ENCODE measurements at places on chromosomes 13 and 19.

- no peak for DNase-seq
Measured at GRCh38 chr13:57653229-57653989, 21.9 kb downstream of the PCDH17 start.

DNA sequence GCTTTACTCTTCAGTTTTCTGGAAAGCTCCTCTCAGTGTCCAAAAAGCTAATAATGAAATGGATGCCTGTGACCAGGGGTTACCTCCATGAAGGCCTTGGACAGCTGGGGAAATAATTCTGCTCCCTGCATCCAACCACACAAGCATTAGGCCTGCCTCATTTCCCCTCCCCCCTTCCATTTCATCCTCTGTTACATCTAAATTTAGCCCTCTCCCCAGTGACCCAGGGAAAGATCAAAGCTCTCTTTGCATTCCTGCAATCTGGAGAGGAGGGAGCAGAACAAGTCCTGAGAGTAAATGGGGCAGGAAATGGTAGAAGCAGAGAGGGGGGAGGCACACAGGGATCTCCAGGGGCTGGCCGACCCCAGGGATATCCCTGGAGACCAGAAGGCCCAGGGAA is 452.7 kb downstream of the TSHZ3 start:
- DNase-seq, result no peak

- DNase-seq, result no peak
Measured at GRCh38 chr19:1412995-1413800, 5.8 kb downstream of the DAZAP1 start.

- no peak for DNase-seq
Measured at GRCh38 chr13:93472814-93473296, 246.2 kb downstream of the GPC6 start.

DNA sequence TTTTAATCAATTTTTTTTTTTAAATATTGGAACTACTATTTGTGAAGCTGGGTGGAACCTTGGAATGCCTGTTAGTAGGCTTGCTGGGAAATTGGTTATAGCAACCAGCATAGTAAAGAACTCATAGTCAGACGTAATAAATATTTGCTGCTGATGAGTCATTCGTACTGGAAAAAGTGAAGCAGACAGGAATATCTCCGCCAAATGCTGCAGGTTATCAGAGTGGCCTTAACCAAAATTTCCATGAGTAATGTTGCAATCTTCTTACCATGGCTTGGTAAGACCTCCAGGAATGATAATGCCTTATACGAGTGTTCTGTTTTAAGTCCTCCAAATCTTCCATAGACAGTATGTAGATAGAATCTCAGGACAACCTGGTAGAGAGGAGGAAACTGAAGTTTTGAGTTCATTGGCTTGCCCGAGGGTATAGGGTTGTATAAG is 34.2 kb downstream of the MBNL2 start:
- DNase-seq, result no peak

DNA sequence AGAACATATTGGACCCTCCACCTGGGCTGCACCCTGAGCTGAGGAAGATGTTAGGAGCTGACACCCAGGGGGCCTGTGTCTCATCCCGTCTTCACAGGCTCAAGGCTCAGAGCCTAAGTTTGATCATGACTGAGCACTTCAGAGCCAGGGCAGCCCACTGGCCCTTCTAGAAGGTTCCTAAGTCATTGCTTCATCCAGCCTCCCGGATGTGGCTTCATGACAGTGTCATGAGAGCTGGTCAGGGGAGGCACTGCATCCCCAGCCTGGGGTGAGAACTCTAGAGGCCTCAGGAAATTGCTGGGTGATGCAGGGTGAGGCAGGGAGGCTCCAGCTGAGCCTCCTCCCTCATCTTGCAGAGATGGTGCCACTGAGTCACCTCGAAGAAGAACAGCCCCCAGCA is 24.9 kb upstream of the PIK3R2 start:
- no peak for DNase-seq

DNA sequence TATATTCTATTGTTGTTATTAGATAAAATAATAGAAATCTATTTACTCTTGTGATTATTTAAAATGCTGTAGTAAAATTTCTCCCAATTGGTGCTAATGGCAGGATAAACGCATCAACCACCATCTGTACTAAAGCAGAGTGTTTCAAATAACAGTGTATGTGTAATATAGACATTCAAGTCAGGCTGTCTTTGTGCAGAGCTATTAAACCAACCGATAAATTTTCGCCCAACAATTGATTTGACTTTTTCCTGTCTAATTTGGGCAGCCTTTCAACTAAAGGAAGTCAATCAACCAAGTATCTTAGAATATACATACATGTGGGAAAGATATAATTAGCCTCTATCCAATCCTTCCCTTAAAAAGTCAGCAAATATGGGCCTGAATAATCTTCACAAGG is 5.8 kb downstream of the AMER2 start:
- no peak for DNase-seq

GRCh38 chr19:18419699-18420460 is 682 bp downstream of the SSBP4 start:
- DNase-seq, result no peak

DNA sequence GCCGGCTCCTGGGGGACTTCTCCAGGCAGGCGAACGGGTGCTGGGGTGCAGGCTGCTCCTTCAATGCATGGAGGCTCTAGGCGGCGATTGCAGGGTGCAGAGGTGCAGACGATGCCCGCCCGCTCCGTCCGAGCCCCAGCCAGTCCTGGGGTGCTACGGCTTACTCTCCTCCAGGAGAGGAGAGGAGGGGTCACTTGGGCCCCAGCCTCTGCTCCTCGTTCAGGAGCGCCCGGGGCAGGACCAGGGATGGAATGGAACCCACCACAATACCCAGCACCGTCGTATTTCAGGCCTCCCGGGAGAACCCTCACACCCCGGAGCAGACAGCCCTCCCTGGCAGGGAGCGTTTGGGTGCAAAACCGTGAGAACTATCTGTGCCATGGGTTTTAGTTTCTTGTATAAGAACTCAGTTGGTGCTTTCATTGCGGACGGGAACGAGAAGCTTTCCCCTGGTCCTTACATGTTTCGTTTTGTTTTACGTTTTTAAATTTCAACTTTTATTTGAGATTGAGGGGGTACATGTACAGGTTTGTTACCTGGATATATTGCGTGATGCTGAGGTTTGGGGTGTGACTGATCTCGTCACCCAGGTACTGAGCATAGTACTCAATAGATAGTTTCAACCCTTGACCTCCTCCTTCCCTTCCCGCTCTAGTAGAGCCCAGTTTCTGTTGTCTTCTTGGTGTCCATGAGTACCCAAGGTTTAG is 46.8 kb downstream of the ARHGEF18 start:
- DNase-seq, result no peak

DNA sequence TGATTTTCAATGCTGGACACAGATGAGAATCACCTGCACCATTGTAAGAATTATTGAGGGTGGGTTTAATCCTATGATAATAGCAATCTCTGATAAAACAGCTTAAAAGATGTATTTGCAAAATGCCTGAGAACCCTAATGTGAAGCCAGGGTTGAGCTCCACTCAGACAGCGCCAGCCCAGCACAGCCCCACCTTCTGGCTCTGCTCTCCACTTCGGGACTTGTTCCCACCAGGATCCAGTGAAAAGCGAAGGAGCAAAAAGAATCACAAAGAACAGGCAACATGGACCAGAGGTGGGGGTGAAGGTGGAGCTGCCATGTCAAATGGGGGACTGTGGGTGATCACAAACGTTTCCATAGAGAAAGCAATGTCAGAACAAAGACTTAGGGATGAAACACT is 18.6 kb upstream of the ZNF816 start:
- no peak for DNase-seq

Measured in cortex of kidney (tissue), 1 donor.